ENCODE measurements at places on chromosomes 16 and 17. TPM values are rescaled to one million over a fixed set of nuclear protein-coding genes. Genes with fewer than 3 reads are reported as not detected.
A peak's percentile ranks its signal among the peaks of the same experiment; 100 is the strongest.

Gene IGFALS
- polyA plus RNA-seq, result not detected

Gene FBXL19
- 7.1 TPM for polyA plus RNA-seq

GRCh38 chr17:4362141-4362540 is 4.3 kb downstream of the UBE2G1 start:
- DNase-seq, result no peak

GRCh38 chr16:9183682-9184353 is 92.4 kb downstream of the HAPSTR1 start:
- no peak for DNase-seq

Gene B9D1
- polyA plus RNA-seq, result 35.2 TPM

DNA sequence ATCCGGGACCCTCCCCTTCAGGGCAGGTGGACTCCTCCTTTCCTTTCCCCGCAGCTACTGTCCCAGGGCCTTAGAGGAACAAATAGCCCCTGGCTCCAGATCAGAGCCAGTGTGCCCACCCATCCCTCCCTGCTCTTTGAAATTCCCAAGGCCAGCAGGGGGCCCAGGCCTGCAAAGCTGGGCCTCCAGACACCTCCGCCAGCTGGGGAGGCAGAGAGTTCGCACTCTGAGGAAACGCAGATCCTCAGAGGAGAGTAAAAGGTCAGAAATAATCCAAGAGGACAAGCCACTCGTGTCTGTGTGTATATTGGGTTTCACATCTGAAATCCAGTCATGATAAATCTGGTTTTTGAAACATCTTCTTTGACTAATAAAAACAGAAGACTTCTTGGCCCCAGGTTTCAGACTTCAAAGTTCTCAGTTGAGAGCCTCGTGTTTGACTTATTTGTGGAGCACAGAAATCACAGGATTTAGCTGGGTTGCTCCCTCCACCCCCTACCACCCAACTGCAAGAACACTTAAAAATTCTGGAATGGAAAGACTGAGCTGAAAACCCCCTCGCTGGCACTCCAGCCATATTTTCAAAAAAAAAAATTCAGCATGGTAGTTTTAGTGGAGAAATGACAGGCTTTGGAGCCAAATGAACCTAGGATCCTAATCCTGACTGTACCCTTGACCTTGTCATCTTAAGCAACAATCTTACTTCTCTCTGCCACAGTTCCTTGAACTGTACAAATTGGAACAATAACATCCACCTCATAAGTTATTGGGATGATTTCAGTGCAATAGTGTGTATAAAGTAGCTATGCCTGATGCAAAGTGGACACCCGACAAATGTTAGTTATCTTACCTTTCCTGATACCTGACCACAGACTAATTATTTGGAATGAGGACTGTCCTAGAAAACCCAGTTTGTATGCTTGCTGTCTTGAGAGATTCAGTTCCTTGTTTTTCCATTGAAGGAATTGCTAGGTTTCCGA is 44.5 kb upstream of the TBX2 start:
- DNase-seq, result no peak

Gene MTMR4
- polyA plus RNA-seq, result 28.3 TPM

Gene TPSD1
- not detected for polyA plus RNA-seq

DNA sequence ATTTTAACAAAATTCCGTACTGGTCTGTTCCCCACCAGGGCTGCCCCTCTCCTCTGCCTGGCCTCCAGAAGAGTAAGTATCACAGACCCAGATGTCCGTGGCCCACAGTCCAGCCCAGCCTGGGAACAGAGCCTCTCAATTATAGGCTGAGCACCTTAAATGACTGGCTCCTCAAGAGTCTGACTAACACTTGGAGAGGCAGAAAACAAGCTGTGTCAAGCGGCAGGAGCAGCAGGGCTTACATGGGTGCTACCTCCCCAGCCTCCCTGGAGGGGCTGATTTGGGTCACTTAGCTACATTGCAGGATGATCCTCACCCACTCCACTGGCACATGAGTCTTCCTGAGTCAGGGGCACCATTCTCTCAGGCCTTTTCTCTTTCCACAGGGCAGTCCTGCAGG is 209.7 kb downstream of the COPRS start:
- no peak for DNase-seq

GRCh38 chr17:10681866-10682446 is 15.4 kb downstream of the SCO1 start:
- no peak for DNase-seq

Gene CD300E
- not detected for polyA plus RNA-seq

DNA sequence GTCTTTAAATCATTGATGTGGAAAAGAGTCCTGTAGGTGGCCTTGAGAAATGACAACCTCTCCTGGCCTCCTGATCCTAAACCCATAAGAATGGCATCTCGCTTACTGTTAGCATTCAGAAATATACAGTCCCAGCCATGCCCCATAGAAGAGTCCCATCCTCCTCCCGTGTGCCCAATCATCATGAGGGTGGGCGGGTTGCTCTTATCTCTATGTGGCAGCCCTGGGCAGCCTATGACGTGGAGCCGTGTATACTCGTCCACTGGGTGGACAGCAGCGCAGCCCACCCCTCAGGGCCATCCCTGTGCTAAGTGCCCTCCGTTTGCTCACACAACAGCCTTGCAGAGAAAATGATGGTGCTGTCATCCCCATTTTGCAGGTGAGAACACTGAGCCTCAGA is 105.3 kb downstream of the AMFR start:
- no peak for DNase-seq

- no peak for DNase-seq
These were observed 13.2 kb downstream of the HIC1 start for GRCh38 chr17:2068031-2068518.

Gene RRN3
- polyA plus RNA-seq, result 45.3 TPM

Gene NSF
- 71.5 TPM for polyA plus RNA-seq

DNA sequence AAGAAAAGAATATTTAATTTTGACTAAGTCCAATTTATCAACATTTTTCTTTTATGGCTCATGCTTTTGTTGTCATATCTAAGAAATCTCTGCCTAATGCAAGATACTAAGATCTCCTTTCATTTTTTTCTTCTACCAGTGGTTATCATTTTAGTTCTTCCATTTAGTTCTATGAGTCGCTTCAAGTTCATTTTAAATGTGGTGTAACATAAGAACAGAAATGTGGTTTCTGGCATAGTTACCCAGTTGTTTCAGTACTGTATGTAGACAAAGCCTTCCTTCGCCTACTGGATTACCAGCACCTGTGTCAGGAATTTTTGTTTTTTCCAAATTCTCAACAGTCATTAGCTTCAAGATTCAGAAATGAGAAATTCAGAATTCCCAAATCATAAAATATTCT is 175.7 kb downstream of the PARN start:
- DNase-seq, result peak; percentile 21

DNA sequence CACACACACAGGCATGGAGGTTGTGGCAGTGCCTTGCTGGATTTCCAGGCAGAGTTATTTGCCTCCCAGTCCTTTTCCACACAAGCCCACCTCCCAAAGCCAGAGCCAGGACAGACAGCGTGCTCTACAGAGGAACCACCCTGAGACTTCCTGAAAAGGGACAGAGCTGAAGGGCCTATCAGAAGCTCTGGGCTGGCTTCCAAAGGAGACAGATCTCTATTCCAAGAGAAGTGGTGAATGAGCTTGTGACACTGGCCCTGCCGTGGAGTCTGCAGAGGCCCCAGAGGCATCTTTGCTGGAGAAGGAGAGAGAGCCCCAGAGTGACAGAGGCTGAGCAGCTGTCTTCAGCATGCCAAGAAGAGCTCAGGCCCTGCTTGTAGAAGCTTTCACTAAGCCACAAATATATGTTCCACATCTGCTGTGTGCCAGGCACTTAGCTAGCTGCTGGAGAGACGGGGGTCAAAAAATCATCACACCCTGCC is 8.3 kb upstream of the LPCAT2 start:
- DNase-seq, result no peak

- DNase-seq, result no peak
These were observed 2.4 kb downstream of the MAPK7 start for GRCh38 chr17:19380481-19381301.

Gene FTSJ3
- polyA plus RNA-seq, result 58.4 TPM

Gene C1QTNF8
- not detected for polyA plus RNA-seq

GRCh38 chr17:67974185-67974584 is 22.1 kb downstream of the C17orf58 start:
- no peak for DNase-seq

- DNase-seq, result peak; percentile 8
These were observed 53.8 kb upstream of the ARL6IP1 start for GRCh38 chr16:18855196-18855595.

DNA sequence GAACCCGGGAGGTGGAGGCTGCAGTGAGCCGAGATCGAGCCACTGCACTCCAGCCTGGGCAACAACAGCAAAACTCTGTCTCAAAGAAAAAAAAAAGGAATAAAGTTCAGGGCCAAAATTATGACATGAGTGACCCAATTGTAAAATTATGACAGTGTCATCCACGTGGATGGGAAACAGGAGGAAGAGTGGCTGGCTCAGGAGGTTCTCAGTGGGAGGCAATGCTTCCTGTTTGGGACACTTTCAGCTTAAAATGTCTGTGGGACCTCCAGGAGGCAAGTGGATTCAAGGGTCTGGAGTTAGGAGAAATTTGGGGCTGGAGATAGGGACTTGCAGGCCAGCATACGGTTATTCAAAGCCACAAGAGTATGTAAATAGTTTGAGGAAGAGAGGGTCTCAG is 8.0 kb upstream of the STX4 start:
- DNase-seq, result no peak

- DNase-seq, result no peak
These were observed 24.6 kb downstream of the COPRS start for GRCh38 chr17:31834448-31834847.

DNA sequence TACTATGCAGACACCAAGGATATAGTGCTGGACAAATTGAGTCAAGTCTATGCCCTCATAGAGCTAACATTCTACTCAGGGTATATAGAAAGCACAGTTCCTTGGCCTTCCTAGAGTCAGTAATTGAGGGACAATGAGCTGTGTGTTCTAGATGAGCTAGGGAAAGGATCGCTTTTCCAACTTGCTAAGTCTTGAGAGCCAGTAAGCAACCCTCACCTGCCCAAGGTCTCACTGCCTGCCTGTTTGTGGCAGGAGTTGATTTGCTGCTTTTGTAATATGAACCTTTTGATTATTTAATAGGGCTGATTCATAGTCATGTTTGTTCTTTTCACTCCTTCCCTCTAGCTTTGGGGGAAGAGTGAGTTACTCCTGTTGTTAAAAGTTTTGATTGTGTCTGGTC is 6.5 kb downstream of the DDX42 start:
- DNase-seq, result no peak

DNA sequence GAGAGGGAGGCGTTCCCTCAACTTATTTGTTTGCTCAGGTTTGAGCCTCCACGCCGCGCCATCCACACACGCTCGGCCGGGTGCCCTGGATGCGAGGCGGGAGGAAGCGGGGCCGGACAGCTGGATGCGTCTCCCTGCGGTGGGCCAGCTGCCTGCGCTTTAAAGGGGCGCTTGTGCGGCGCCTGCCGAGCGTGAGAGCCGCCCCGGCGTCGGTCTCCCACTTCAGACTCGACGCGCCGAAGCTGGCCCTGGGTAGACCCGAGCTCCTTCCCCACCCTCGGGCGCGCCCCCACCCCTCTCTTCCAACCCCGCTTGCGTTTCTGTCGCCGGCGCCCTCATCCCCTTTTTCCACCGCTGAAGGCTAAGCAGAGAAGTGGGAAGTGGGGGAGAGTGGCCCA is 527 bp upstream of the CHAD start:
- no peak for DNase-seq

Gene PARD6A
- 0.53 TPM for polyA plus RNA-seq

- no peak for DNase-seq
These were observed 228.2 kb downstream of the GRIN2A start for GRCh38 chr16:9953908-9954570.

Gene CASKIN1
- 0.02 TPM for polyA plus RNA-seq

GRCh38 chr16:87297918-87298631 is 19.1 kb downstream of the C16orf95 start:
- no peak for DNase-seq

- DNase-seq, result no peak
These were observed 586 bp downstream of the GLYR1 start for GRCh38 chr16:4846503-4846900.

DNA sequence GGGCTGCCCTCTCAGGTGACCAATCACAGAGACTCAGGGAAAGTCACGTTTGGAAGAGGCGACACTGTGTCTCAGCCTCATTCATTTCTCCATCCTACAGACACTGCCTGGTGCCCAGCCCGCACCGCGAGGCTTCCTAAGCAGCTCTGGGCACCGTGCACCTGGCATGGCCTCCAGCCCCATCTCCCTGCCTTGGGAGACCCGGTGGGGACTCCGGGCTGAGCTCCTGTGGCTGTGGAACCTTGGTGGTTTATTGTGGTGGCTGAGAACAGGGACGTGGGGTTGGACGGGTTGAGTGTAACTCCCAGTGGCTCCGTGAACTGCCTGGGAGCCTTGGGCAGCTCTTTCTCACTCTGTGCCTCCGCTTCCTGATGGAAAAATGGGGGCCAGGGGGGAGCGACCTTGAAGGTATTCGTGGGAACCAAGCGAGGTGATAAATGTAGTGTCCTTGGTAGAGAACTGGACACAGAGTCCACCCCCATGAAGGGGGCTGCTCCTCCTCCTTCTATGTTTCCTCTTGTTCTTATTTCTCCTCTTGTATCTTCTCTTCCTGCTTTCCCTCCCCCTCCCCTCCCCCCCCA is 215.4 kb downstream of the SEC14L1 start:
- no peak for DNase-seq

Gene CCL3
- not detected for polyA plus RNA-seq

Gene ANKRD13B
- polyA plus RNA-seq, result 2.7 TPM

DNA sequence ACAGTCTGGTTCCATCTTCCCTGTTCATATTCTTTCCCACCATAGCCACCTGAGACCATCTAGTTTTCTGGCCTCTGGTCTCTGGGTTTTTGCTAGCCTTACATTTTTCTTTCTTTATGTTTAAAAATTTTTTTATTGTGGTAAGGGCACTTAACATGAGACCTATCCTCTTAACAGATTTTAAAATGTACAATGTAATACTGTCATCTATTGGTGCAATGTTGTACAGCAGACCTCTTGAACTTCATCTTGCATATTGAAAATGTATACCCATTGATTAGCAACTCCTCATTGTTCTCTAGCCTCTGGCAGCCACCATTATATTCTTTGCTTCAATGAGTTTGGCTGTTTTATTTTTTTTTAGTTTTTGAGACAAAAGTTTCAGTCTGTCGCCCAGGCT is 39.2 kb downstream of the ITGAM start:
- no peak for DNase-seq

DNA sequence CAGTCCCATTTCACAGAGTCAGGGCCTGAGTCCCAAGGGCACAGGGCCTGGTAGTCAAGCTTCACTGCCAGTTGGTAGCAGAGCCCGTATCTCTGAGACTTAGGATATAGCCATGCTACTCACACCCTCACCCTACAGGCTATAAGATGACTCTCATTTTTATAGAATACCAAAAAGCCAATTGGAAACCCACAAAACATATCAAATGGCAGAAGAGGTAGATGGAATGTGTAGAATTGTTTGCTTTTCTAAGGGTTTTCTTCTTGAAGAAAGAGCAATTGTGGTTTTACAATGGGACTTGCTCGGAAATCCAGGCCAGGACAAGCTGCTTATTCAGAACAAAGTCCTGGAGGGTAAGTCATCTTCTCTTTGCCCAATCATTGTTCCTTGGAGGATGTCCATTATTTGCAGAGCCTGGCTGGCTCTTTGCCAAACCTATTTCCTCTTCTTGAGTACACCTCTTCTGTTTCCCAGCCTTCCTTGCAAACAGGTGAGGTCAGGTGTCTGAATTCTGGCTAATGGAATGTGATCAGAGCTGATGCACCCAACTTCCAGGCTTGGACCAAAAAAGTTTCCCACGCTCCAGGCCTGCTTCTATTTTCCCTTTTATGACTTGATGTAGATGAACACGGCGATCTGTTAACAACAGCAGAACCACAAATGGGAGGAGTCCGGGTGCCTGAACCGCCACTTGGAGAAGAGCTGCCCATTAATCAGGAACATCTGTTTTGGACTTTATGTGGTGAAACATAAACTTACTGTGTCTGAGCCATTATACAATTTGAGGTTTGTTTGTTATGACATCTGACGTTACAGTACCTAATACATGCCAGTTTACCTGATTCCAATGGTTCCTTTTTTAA is 16.9 kb upstream of the CCL22 start:
- DNase-seq, result peak; percentile 63

All from AG04450 (cell line).